ENCODE measurements at places on chromosomes 16 and 17.

DNA sequence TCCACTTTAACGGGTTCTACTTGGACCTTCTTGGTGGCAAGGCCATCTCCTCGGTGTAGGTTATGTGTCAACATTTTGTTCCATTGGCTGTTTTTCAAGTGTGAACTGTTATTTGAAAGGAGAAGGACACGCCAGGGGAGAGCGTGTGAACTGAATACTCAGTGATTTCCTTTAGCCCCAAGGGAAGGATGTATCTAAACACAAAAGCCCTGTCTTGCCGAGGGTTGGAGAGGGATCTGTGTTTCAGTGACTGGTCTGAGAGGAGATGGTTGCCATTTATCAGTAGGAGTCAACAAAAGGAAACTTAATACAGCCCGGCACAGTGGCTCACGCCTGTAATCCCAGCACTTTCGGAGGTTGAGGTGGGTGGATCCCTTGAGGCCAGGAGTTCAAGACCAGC lies 50.0 kb downstream of the USP10 start:
- DNase-seq, result no peak

DNA sequence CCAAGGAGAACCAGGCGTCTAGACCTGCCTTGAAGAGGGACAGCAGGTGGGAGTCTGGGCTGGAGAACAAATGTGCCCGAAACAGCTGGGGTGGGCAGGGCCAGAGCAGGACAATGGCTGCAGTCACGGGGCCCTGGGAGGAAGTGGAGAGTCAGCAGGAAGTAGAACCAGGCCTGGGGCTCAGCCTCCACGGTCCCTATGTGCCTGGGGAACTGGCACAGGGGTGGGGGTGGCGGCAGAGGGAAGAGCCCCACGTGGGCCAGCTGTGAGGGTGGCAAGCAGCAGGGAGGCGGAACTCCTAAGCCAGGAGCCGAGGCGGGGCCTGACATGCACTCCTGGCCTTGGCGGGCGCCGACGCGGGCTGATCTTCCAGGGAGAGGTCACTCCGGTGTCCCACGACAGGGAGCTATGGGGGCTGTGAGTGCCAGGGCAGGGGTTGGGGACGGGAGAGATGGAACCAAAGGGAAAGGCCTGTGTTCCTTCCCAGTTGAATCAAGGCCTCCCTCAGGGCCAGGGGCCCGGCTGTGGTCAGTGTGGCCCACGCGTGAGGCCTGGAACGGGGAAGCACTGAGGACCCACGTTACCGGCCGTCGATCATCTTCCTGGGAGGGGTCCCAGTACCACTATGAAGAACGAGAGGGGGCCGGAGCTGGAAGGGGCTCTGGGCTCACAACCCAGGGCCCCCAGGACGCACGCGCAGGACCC lies 42.7 kb downstream of the TIMM22 start:
- DNase-seq, result no peak

DNA sequence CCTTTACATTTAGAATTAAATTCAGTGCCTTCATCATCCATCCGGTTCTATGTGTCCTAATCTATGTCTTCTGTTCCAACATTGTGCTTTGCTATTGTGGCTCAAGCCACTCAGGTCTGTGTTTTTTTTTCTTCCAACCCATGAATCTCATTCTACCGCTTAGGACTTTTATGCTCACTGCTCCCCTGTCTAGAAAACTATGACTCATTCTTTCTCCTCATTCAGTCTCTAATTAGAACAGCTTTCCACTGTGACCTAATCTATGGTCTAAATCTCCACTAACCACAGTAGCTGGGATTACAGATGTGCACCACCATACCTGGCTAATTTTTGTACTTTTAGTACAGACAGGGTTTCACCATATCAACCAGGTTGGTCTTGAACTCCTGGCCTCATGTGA lies 418.7 kb downstream of the KCNJ2 start:
- no peak for DNase-seq

DNA sequence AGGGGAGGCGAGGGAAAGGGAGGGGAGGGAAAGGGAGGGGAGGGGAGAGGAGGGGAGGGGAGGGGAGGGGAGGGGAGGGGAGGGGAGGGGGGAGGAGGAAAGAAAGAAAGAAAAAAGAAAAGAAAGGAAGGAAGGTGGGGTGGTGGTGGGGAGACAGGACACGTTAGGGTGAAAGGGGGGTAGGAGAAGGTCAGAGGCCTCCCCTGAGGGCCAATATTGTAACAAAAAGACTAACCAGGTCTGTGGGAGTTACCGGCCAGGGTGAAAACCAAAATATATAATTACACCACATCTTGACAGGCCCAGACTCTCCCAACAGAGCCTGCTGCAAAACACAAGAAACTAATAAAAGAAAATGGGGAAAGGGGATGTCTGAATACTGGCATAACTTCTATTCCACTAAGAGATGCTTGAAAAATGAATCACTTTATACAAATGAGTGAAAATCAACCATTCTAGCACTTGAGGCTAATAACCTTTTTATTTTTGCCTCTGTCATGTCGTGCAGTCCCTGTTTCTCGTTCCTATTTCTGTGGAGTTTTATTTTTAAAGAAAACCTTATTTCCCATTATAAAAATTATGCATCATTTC lies 10.0 kb downstream of the WDR45B start:
- no peak for DNase-seq

GRCh38 chr16:86761111-86762031 lies 183.0 kb downstream of the FOXL1 start:
- DNase-seq, result peak; percentile 16

DNA sequence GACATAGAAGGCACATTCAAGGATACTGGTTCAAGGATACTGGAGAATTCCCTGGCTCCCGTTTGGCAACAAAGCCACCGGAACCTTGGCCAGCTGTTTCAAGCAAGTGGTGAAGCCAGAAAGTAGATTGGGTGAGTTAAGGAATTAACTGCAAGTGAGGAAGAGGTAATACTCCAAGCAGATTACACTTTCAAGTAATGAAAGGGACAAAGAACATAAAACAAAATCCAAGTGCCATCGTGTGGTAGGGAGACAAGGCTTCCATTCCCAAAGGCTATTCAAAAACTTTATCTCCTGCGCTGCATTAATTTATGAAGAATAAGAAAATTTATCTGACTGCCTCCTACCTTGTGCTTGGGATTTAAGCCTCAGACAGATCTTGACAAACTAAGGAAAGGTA lies 27.8 kb downstream of the XPO6 start:
- no peak for DNase-seq

GRCh38 chr17:13153036-13153435 lies 135.2 kb upstream of the ELAC2 start:
- DNase-seq, result no peak

GRCh38 chr17:65122836-65123756 lies 14.1 kb upstream of the RGS9 start:
- DNase-seq, result peak; percentile 87

DNA sequence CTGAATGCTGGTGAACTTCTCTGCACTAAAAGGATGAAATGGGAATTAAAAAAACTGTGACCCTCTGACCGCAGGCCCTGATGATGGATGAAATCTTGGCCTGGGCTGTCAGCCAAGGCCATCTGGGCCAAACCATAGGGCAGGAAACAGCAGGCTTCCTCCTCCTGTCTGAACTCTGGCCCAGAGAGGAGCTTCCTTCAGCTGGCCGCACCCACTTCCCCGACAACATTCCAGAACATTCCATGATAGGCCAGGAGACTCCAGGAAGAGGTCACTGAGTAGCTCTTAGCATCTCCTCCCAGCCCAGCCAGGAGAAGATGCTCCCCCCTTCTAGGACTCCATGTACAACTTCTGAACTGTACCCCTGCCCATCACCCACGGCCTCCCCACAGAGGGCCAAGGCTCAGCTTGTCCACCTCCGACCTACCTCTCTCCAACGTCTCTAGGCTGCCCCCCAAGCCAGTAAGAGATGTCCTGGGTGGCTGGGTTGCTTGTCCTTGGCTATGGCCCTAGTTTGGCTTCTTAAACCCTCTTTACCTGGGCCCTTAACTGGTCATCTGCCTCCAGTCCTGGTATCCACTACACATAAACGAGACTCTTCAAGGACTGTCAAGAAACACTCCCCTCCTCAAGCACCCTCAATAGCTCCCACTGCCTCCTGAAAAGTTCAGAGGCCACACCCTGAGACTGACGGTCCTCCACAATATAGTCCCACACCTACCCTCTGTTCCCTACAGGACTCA lies 1.7 kb downstream of the RPH3AL start:
- DNase-seq, result no peak

GRCh38 chr17:79039171-79039570 lies 15.2 kb downstream of the C1QTNF1 start:
- no peak for DNase-seq

- DNase-seq, result no peak
Measured at GRCh38 chr17:80791758-80792284, 199.8 kb upstream of the CHMP6 start.

DNA sequence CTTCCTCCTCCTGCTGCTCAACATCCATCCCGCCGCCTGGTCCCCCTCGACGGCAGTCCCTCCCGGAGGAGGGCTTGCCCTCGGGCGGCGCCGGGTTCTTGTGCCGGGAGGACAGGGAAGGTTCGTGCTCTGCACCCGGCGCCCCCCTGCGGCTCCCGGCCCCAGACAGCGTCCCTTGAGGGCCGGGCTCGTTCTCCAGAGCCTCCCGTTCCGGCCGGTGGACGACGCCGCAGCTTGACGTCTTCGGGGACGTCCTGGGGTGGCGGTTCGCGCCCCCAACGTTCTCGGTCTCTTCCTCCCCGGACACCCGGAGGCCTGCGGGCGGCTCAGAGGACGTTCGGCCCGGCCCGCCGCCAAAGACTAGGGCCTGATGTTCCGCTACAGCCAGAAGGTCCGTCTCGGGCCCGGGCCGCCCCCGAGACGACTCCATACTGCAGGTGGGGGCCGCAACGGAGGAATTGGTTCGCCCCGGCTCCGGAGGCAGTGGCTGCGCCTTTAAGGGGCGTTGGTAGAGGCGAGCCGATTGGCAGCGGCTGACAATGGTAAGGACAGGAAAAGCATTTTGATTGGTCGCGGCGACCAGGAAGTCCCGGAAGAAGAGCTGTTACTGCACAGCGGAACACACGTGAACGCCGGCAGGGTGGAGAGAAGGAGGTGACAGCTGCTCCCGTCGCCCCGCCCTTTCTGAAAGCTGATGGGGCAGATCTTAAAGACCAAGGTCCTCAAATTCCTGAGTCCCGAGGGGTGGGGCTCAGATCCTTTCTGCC lies at the start of gene BORCS6:
Gene BORCS6, minus strand, starts transcription at position 470 of the 767 bp plus-strand sequence. Its CDS starts 40 bp downstream, at position 430.
- DNase-seq, result peak; percentile 95

DNA sequence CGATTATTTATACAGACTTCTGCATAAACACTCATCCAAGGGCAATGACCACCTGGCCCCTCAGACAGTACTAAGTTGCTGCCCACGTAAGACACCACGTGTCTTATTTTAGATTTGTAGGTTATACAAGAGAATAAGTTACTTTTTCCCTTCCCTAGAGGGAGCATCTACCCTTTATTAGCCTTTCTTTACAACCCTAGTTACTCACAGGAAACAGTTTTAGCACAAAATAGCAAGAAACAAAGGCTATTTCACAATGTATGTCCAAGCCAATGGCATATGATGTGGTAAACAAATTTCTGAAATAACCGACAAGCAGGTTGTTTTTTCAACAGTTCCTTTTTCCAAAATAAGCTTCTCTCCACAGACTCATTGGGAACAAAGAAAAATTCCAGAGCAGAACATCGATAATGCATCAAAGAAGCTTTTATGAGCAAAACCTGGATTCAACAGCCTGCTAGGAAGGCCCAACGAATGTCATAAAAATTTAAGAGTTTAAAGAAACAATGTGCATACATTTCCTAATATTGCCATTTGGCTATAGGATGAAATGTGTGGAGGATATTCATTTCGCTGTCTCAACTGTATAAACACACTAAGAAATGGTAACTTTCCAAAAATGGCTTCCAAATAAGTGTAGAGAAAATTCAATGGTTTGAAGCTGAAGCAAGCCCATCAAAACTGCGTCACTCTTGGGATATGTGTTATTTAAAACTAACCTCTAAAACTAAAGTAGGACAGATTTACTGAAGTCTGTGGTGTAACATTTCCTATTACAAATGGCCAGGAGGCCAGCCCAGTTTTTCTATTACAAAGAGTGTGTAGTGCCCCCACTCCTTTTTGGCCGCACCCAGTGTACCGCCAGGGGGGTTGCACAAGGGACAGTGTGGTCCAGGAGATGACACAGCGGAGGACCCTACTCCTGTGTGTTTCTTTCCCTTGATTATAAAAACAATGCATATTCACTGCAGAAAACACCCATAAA lies 50.4 kb upstream of the ERN1 start:
- no peak for DNase-seq

DNA sequence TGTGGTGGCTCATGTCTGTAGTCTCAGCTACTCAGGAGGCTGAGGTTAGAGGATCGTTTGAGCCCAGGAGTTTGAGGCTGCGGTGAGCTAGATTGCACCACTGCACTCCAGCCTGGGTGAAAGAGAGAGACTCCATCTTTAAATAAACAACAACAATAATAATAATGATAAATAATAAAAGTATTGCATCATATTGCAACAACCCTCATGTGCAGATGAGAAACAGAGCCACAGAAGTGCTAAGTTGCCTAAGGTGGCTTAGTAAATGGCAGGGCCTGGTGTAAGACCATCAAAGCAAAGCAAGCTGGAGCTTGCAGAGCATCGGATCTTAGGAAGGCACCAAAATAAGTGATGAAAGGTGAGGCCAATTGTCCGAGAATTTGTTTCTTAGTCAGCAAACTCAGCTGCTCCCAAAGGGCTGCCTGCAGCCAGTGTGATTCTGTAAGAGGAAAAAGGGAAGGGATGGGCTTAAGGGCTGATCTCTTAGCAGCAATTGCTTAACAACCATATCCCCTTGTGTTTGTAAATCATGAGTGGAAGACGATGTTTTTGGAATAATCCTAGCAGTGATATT lies 45.3 kb upstream of the HS3ST3A1 start:
- DNase-seq, result no peak

GRCh38 chr17:49676276-49676868 lies 1.5 kb downstream of the SPOP start:
- peak; percentile 61 for DNase-seq

- no peak for DNase-seq
Measured at GRCh38 chr17:76111956-76112355, 8.4 kb upstream of the EXOC7 start.

- DNase-seq, result no peak
Measured at GRCh38 chr17:70661342-70662222, 492.2 kb downstream of the KCNJ2 start.
